ENCODE measurements at places on chromosomes 1 and 21. TPM values are rescaled to one million over a fixed set of nuclear protein-coding genes. Genes with fewer than 3 reads are reported as not detected.

F13B gene
- not detected for total RNA-seq

BSND gene
- total RNA-seq: not detected

OR2T11 gene
- total RNA-seq: not detected

OR2L5 gene
- total RNA-seq: not detected

C1orf210 gene
- not detected for total RNA-seq

GIPC2 gene
- total RNA-seq: 1.2 TPM

EXO1 gene
- 7.9 TPM for total RNA-seq

CACNA1S gene
- not detected for total RNA-seq

GTF2B gene
- total RNA-seq: 32.4 TPM

SNAPIN gene
- 51.4 TPM for total RNA-seq

S100A5 gene
- not detected for total RNA-seq

GBP4 gene
- total RNA-seq: 0.32 TPM

AMIGO1 gene
- total RNA-seq: 1.0 TPM

TTC34 gene
- 0.18 TPM for total RNA-seq

DHDDS gene
- 62.1 TPM for total RNA-seq

LENEP gene
- total RNA-seq: not detected

Data from smooth muscle cell of the umbilical artery (primary cell).